LNCaP clone FGC (cell line): ENCODE measurements at places on chromosomes 6 and 20.

- DNase-seq = no peak
Measured at GRCh38 chr6:158290659-158291058, 21.6 kb upstream of the TULP4 start.

DNA sequence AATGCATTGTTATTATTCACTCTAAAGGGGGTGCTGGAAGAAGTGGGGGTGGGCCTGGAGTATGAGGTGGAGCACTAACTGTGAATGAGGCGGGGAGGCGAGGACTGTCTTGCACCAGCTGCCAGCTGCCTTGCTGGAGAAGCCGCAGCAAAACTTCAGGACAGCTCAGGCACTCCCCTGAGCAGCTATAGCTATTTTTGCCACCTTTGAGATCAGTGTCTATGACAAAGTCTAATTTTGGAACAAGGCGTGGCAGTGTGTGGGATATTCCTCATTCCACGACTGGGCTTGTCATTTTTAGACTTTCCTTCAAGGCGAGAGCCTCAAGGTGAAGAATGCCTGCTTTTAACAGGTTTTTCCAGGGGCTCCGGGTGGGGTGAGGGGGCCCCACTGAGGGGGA lies 143.8 kb downstream of the DOK5 start:
- no peak for DNase-seq

- DNase-seq = no peak
Measured at GRCh38 chr6:137497721-137498463, 3.7 kb upstream of the OLIG3 start.

GRCh38 chr6:125987026-125987617 lies 782 bp downstream of the TRMT11 start:
- DNase-seq = no peak

DNA sequence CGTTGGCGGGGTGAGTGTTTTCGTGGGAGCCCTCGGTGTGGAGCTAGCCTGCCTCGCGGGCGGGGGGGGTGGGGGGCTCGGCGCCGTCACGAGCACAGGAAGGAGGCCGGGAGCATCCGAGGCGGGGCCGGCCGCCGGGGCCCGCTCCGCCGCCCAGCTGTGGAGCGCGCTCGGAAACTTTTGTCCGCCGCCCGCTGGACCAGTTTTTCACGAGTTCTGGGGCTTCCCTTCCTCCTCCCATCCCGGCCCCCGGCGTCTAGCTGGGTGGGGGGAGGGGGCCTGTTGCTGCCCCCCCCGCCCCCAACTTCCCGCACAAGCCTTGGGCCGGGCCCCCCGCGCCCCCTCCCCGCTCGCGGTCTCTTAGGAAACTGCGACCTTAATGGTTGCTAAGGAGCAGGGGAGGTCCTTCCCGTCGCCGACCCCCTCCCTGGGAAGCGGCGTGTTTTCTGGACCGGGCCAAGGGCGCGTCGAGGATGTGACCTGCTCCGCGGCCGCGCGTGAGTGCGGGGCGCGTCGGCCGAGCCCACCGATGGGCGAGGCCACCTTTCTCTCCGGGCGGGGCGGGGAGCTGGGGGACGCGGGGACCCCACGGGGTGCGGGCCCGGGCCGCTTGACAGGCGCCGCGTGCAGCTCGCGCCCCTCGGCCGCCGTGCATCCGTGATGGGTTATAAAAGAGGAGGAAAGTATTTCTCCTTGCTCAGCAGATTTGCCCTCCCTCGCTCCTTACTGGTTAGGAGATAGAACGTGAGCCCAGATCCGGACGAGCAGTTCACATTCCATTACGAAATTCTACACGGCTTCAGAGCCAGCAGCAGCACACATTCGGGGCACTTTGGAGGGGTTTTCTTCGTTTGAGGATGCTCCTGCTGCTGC lies 1.4 kb downstream of the RREB1 start:
- peak; percentile 42 for DNase-seq
